ENCODE measurements at places on chromosomes 3 and 15.

DNA sequence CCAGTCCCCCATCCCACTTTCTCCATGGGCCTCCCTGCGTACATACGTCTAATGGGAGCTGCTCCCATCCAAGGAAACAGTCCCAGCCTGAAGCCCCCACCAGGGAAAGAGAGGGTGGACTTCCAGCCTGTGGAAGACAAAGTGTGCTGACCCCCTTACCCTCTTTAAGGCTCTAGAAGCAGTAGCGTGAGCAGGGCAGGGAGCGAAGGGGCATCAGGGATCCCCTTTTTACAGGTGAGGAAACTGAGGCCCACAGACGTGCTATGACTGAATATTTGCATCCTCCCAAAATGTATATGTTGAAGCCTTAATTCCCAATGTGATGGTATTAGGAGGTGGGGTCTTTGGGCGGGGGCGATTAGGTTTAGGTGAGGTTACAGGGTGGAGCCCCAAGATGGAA is 83.4 kb downstream of the TOP2B start:
- no peak for DNase-seq

DNA sequence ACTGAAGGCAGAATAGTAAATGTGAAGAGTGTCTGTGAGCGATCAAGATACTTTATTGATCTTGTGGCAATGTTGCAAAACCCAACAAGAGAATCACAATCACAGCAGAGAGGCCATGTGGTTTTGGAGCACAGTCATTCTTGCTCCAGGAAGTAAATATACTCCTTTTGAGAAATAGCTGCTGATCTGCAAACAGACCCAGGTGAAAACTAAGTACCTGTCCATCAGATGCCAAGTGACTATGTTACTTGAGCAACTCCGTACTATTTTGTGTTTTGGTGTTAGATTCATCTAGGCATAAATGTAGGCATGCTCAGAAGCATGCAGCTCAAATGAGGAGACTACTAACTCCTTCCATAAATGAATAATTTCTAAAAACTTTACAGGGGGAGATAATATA is 627.9 kb downstream of the ZBBX start:
- no peak for DNase-seq

GRCh38 chr3:23894254-23895061 is 22.3 kb downstream of the NKIRAS1 start:
- DNase-seq: no peak

- DNase-seq: no peak
Measured at GRCh38 chr3:147497286-147497685, 88.1 kb downstream of the ZIC1 start.

DNA sequence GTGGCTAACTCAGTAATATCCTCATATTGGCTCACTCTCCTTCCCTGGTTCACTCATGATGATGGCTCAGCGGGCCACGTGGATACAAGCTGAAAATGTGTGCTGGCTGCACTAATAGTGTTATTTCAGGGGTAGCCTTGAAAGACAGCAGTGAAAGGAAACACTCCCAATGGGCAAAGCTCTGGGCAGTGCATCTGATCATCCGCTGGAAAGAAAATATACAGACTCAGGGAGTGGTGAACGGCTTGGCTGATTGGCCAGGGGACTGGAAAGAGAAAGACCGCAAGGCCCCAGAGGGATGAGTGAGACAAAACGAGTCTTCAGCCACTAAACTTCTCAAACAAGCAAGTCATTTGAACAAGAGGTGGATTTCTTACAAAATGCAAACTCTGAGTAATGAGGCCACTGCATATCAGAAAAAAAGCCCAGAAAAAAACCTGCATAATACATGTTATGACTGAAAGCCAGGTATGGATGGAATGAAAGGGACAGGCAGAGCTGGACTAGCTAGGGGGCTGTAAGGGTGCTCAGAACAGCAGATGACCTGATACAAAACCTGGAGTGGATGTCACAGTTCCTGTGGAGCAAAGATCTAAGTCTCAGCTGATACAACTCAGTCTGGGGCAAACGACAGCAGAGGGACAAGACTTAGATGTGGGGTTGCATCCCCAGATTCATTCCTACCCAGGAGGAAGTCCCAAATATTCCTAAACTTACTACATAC is 33.3 kb downstream of the CMTM6 start:
- DNase-seq: no peak

DNA sequence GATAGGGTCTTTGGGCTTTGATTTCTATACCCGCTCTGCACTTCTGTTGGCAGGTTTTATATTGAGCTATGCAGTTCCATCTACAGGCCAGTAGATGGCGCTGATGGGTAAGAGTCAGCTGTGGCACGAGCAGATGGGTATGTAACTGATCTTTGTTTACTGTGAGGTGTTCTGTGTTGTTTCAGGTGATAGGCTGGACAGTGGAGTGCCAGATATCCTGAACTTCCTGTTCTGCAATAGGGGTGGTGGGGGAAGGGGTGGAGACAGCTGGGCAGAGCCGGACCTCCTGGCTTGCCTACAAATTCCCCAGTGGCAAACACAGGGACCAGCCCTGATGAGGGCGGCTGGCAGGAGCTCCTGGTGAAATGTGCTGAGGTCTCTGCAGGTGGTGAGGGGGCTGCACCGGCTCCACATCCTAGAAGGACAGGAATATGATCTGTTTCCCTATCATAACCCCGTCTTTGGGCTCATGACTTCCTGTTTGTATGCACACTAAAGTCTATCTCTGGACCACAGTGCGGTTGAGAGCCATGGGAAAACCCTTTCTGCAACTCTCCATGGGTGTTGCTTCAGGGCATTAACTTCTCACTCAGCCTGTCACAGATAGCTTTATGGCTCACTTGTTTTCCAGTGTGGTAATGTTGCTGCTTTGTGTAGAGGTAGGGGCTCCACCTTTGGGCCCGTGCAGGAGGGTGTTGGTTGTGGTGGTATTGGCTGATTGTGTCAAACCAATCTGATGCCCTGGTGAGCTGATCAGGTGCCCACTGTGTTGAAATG is 13.4 kb upstream of the FAM98B start:
- peak; percentile 31 for DNase-seq

GRCh38 chr3:23741036-23741706 is 64.6 kb upstream of the UBE2E1 start:
- no peak for DNase-seq

DNA sequence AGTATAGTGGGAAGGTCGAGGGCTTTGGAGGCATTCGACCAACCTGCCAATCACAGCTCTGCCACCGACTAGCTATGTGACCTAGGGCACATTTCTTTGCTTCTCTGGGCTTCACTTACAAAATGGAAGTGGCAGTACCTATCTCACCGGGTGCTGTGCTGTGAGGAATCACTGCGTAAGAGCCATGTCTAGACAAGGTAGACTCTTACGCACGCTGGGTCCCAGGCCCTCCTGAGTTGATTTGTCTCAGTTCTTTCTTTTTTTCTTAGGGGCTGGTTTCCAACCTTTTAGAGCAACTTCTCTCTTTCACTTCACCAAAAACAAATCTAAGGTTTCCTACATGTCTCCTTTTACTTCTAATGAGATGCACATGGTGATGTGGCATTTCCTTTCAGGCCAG is 18.8 kb downstream of the CA12 start:
- DNase-seq: no peak

GRCh38 chr3:143831994-143832393 is 16.3 kb downstream of the SLC9A9 start:
- DNase-seq: no peak

GRCh38 chr15:77897896-77898406 is 179.6 kb downstream of the TBC1D2B start:
- DNase-seq: no peak

- peak; percentile 30 for DNase-seq
Measured at GRCh38 chr3:73086071-73086494, 24.6 kb downstream of the EBLN2 start.

- no peak for DNase-seq
Measured at GRCh38 chr15:88797663-88798339, 5.4 kb upstream of the ACAN start.

GRCh38 chr3:38610934-38611333 is 38.6 kb downstream of the SCN5A start:
- no peak for DNase-seq

- DNase-seq: no peak
Measured at GRCh38 chr3:45773714-45774449, 22.5 kb downstream of the SLC6A20 start.

- peak; percentile 29 for DNase-seq
Measured at GRCh38 chr15:38612159-38612863, 47.7 kb upstream of the RASGRP1 start.

DNA sequence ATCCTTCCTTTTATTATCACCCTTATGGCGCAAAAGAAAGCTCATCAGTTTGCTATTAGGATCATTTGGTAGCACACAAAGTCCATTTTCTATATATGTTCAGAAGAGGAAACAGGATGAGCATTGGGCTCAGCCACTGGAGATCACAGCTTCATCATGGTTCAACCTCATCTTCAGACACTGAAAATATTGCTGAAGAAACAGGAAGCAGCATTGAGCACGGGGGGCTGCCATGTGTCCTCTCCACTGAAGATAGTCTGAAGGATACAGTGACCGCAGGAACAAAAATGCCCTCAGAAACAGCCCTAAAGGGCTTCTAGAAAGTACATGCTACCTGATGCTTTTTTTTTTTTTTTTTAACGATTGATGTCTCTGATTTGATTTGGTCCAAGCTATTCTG is 835.3 kb upstream of the CFAP20DC start:
- no peak for DNase-seq

DNA sequence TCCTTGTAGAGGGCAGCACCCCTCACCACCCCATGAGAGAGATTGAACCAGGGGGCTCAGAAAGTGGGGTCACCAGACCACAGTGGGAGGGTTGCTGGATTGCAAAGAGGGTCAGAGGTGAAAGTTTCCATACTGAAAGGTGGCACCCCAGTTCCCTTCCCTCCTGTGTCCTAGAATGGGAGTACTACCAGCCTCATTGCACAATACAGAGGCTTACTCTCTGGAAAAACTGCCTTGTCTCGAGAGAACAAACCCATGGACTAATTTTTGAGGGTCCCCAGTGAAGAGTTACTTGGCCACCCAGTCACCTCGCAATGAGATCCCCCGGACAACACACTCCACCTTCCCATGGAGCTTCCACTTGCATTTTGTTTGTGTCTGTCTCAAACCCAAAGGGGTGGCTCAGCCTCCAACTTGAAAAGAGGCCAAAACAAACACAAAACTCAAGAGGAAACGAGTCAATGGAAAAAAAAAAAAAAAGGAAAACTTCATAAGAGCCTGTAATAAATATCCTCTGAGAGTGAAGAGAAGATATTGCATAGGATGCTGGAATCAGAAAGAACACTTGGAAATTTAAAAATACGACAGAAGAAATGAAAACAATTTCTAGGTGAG is 18.6 kb downstream of the MESP2 start:
- DNase-seq: no peak

- DNase-seq: no peak
Measured at GRCh38 chr15:95266451-95267061, 1035.2 kb downstream of the MCTP2 start.

- no peak for DNase-seq
Measured at GRCh38 chr15:67917636-67918035, 77.8 kb upstream of the RNU6-1 start.

DNA sequence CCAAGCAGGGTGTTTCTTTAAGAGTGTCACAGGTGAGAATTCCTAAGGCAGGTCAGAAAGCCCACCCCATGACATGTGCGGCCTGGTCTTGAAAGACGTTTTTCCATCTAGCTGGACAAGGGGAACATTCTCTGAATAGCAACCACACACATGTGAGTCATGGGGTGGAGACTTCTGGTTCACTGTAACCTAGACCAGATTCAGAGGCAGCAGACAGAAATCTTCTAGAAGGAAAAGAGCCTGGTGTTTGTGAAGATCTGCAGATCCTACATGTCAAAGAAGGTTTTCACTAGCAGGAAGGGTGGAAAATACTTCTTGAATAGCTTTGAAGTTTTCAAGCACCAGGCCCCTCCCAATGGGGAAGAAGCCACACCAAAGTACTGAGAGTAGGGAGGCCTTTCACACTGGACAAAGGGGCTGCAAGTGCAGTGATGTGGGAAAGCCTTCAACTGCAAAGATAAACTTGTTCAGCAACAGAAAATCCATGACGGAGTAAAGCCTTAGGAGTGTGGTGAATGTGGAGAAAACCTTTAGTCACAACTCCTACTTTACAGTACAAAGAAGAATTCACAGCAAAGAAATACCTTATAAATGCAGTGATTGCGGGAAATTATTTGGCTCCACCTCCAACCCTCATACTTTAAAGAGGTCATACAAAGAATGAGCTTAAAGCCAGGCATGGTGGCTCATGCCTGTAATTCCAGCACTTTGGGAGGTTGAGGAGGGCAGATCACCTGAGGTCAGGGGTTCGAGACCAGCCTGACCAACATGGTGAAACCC is 17.6 kb downstream of the ADAM10 start:
- no peak for DNase-seq

DNA sequence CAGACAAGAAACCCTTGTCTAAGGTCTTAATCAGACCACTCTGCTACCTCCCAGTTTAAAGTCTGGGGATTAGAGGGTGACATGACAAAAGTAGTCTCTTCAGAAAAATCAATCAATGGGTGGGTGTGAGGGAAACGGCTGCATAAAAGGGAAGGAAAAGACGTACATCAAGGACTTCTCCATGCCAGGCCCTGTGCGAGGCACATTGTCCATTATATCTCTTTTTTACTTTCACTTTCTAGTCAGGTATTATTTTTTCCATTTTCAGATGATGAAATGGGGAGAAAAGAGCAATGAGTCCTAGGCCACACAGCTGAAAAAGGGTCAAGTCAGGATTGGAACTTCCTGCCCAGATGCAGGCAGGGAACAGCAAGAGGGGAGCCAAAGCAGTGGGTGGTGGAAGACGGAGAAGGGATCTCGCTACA is 4.6 kb upstream of the CX3CR1 start:
- no peak for DNase-seq

DNA sequence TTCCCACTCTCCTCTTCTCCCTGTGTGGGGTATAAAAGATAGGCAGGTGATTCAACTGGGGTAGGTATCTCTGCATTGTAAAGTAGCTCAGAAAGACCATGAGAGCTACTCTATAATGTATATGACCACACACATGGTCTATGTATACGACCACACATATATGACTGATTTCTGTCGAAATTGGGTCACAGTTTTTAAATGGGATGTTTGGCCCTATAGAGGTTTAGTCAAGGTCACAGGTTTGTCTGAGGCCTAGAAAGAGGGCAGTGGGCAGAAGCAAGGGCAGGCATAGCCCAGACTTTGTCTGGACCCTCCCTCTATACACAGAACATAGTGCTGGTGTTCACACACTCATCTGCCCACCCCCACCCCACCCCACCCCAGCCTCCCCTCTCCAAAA is 4.4 kb downstream of the LAMP3 start:
- DNase-seq: no peak

GRCh38 chr15:60444289-60444912 is 34.5 kb downstream of the ICE2 start:
- no peak for DNase-seq

- DNase-seq: no peak
Measured at GRCh38 chr15:83164111-83164770, 43.4 kb downstream of the HDGFL3 start.

DNA sequence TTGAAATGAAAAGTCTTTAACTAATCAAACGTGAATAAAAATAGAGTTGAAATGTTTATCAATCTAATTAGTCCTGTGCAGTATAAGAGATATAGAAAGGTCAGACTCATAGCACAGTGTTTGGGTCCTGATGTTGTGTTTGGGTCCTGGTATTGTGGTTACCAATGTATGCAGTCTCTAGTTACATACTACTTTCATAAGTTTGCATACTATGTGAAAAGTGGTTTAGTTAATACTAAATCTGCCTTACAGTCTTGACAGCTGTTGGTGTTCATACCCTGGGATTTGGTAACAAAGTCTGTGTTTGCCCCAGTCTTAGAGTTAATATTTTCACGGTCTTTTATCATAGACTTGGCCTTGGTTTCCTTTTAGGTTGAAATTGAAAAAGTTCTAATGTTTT is 41.7 kb downstream of the KIF15 start:
- no peak for DNase-seq
